ENCODE measurements at places on chromosomes 16 and 17.

- no peak for DNase-seq
These were observed 24.7 kb downstream of the SSH2 start for GRCh38 chr17:29905086-29905878.

DNA sequence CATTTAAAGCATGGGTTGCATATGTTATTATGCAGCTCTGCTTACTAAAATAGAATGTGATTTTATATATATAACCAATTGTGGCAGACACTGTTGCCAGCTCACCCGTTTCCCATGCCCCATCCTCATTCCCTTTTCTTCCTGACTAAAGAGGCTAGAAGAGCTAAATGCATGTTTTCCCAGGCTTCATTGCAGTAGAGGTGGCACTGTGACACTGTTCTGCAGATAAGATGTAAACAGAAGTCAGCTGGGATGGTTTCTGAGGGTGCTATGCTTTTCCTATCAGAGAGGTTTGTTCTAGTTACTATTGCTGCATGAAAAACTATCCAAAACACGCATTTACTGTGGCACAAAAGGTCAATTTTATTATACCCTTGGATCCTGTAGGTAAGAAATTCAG lies 5.7 kb upstream of the TOB1 start:
- DNase-seq: no peak

DNA sequence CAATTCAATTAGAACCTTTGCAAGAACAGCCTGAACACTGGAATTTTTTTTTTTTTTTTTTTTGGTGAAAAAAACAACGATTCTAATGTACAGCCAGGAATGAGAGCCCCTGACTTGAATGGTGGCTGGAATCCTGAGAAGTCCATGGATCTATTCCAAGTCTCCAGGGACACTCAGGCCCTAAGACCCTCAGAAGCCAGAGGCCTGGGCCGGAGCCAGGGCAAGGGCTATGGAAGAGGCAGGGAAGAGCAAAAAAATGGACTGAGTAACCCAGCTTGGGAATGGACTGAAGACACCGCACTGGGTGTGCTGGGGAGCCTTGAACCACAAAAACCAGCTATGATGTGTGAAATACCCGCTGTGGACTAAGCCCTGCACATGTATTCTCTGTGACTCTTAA lies 60.3 kb upstream of the LHX1 start:
- no peak for DNase-seq

DNA sequence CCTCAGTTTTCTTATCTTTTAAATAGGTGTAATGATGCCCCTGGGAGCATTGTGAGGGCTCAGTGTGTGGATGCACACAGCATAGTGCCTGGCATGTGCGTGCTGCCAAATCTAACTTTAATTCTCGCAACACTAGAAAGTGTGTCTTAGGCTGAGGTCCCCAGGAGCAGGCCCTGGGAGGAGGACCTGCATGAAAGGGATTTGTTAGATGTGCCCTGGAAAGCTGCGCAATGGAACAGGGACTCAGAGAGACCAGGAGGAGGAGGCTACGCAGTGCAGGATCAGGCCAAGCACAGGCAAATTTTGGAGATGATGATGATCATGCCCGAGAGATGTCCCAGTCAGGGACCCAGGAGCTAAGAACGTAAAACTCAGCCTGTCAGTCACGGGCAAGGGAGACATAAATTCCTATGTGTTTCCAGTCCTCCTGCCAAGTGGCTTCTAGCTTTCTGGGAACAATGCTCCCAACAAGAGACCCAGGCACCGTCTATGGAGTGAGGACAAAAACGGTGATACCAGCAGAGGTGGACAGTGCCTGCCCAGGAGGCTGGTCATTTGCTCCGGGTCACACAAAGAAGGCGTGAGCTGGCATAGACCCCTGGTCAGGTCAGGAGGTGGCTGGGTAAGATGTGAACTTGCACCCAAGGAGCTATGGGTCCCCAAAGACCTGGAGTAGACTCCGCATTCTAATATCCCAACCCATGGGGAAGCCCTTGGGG lies 352.2 kb upstream of the TNRC6C start:
- DNase-seq: no peak

DNA sequence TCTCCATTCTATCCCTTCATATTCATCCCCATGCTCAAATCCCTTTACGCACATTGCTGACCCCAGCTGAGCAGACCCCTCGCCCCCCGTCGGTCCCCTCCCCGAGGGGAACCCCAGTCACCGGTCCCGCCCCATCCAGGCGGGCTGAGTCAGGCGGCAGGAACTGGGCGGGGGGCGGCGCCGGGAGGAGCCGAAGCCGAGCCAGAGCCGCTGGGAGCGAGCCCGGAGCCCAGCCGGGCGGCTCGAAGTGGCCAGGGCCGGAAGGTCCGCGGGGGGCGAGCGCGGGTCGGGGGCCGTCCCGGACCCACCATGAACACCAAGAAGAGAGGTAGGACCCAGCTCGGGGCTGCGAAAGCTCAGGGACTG lies 8.6 kb downstream of the RIPOR1 start:
- DNase-seq: no peak

DNA sequence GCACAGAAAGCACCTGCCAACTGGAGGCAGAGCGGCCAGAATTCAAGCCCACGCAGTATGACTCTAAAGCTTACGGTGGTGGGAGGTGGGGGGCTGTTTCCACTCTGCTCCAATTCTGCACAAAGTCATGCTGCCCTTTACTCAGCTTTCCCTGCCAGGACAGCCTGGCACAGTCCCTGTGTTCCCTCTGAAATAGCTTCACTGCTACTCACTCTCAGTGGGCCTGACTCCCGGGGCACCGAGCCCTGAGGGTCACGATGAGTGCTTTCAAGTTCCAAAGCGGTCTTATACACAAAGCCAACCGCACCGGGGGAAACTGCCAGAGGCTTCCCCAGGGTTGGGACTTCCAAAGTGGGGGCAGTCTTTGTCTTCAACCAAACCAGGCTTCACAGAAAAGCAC lies 306.1 kb upstream of the XYLT1 start:
- DNase-seq: no peak

GRCh38 chr16:21302898-21303528 lies 24.9 kb upstream of the CRYM start:
- no peak for DNase-seq

- DNase-seq: no peak
These were observed 23.5 kb upstream of the FOXK2 start for GRCh38 chr17:82495844-82496528.

- DNase-seq: no peak
These were observed 500.8 kb downstream of the MAF start for GRCh38 chr16:79099716-79100115.

DNA sequence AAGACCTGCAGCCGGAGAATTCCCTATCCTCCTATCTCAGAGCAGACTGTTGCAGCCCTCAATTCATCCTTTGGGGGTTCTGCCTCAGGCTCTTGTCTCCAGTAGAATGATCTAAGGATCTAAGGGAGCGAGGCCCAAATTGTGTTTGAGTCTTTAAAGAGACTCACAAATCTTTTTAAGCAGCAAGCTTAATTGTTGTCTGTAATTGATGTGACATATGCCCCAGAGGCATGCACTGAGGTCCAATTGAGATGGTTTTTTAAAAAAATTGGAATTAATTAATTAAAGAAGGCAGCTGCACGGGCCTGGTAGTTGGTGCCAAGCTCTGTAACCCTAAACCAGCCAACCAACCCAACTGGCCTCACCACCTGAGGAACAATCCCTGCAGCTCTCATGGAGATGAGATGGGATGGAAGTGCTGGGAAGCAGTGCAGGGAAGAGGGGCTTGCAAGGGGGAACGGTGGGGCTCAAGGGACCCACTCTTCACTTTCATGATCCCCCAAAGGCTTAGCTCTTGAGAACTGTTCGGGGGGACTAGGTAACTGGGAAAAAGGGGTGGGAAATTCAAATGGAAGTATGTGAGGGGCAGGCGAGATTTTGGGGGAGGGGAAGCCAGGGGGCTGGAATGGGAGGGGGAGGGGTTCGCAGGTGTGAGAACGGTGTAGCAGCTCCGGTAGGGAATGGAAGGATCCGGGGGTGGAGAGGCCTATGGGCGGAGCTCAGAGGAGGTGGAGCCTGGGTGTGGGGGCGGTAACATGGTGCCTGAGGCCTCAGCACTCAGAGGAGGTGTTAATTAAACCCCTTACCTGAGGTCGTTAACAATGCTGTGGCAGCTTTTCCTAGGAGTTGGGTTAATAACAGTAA lies 9.2 kb upstream of the ZNF652 start:
- no peak for DNase-seq

DNA sequence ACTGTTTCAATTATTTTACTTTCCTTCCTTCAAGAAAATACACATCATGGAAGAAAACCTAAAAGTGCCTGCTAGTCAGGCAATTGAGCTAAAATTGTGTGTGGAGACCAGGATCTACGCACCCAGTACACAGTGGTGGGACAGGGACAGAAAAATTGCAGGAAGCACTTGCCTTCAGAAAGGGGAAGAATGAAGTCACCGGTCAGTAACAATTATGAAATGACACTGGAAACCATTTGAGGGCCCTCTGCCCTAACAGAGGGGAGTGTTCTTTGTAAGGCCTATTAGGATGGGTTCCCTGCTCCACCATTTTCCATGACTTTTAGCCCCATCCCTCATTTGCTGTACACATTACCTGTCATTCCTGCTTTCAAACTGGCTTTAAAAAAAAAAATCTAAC lies 4.5 kb upstream of the PHAF1 start:
- no peak for DNase-seq

GRCh38 chr16:53282975-53283946 lies 151.0 kb upstream of the RBL2 start:
- no peak for DNase-seq

GRCh38 chr17:44589316-44590071 lies 32.2 kb downstream of the FZD2 start:
- DNase-seq: no peak

DNA sequence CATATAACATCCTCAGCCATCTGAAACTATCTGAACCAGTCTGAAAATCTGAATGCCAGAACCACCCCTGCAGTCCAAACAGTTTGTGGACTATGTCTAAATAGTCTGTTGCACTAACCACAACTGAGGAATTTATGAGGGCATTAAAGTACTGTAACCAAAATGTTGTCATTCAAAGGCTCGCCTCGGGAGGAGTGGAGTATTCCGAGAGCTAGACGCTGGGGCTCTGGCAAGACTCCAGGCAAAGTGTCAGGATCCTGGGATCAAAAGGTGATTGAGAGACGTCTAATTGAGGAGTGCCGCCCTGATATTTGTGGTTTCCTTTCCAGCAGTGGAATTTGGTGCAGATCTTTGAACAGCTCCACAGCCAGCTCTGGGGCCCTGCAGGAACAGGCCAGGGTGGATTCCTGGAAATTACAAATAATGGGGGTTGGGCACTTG lies 142.9 kb upstream of the MYOCD start:
- no peak for DNase-seq

GRCh38 chr16:66904428-66904845 lies 14.2 kb downstream of the CDH16 start:
- DNase-seq: no peak

GRCh38 chr16:31082368-31083045 lies 6.2 kb downstream of the PRSS53 start:
- no peak for DNase-seq

DNA sequence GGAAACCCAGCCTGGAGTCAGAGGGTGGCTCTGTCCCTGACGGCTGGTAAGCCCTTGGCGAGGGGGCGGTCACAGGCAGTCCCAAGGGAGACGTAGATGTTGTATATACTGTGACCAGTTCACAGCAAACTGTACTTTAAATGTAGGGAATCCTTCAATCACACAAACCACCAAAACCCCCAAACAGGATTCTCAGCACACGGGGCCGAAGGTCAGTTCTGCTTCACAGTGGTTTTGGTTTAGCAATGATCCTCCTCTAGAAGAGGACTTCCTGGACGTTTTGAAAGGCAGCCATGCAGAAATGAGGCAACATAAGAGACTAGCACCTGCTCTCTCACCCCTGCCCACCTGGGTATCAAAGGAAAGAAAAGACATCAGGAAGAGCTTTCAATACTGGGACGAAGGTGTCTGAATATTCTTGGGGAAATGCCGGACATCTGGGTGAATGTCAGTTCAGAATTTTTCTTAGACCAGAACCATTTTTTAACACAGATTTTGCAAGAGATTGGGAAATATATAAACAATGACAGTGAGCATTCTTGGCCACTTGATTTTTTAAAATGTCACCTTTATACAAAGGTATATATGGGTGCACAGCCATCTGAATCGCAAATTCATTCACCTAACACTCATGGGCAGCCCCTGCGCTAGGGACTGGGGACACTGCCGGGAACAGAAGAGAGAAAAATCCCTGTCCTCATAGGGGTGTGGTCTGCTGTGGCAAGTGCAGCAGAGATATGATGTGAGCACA lies 74.2 kb downstream of the CRISPLD2 start:
- DNase-seq: no peak

DNA sequence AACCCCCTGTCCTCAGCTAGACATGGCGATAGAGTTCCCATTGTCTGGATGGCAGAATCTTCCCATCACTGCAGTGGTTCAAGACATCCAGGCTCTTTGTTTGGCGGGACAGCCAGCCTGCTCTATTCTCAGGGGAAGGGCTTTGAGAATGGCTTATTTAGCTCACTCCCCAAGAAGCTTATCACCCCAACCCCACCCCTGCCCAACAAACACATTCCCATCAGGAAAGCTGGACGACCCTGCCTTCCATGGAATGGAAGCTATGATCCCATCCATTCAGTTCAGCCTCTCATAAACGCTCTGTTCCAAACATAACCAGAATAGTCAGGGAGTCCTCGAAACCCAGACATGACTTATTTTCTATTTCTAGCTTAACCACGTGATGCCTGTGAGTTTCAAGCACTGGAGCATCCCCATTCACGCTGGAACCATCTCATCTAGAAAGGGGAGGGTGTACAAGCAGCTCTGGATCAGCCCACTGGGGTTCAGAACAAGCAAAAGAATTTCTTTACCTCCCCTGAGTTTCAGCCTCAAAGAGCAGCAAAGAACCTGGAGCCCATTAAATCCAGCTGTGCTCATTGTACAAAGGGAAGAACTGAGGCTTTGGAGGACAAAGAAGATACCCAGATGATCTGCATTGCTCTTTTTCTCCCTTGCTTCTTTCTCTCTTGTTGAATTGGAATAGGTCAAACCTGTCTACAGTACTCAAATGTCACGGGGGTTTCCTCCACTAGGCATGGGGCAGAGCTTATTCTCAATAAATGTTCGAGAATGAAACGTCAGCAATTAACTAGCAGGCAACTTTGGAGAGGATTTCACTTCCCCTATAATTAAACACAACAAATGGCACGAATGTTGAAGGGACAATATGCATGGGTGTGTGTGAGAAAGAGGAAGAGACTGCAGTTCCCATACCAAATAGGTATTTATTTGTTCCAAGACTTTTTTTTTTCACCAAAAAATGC lies 93.1 kb downstream of the XYLT1 start:
- no peak for DNase-seq
